MCF 10A (cell line): ENCODE measurements at places on chromosomes 2 and 18.

DNA sequence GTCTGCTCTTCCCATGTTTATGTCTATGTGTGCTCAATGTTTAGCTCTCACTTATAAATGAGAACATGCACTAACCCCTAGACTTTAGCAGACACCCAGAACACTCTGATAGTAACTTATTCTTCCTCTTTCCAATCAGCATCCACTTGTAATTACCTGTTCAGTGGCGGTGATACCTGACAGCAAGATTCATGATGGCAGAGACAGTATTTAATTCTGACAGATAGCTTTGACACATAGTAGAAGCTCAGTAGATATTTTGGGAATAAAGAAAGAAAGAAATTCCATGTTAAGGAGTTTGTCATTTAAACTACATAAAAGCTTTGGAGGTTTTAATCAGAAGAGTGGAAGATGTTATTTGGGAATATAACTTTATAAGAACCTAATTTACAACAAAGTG, 171.3 kb downstream of the CDH7 start:
- H3K27ac ChIP-seq = no peak overlapping the region
- H3K27me3 ChIP-seq = peaks cover 63% of the 10 kb centered on the region
- no peaks in the 10 kb centered on the region for H3K36me3 ChIP-seq

DNA sequence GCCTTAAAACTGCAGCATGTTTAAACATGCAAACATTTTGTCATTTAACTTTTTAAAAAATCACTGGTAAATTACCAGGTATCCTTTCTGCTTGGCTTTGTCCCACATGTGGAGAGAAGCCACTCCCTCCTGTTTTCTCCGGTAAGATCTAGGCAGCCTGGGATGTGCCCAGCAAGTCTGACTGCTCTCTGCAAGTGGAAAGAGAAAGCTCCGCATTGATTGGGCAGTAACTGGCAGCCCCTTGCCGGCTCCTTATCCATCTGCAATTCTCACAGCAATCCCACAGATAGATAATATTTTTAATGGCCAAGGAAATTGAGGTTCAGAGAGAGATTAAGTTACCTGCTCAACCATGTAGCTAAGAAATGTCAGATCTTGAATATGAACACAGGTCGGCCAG, 136.1 kb downstream of the TMEM200C start:
- peaks cover 43% of the 10 kb centered on the region for H3K27me3 ChIP-seq
- H3K27ac ChIP-seq = no peak overlapping the region
- H3K36me3 ChIP-seq = no peaks in the 10 kb centered on the region

- H3K4me3 ChIP-seq = no peak overlapping the region
- no peaks in the 10 kb centered on the region for H3K27me3 ChIP-seq
- DNase-seq = no peak
- H3K36me3 ChIP-seq = no peaks in the 10 kb centered on the region
- H3K4me1 ChIP-seq = peaks cover 6% of the 10 kb centered on the region
Measured at GRCh38 chr2:144541396-144541795, 21.5 kb upstream of the ZEB2 start.

- H3K4me1 ChIP-seq = no peaks in the 10 kb centered on the region
- no peaks in the 10 kb centered on the region for H3K36me3 ChIP-seq
- H3K27me3 ChIP-seq = no peaks in the 10 kb centered on the region
- DNase-seq = no peak
- H3K4me3 ChIP-seq = no peak overlapping the region
- no peak overlapping the region for H3K27ac ChIP-seq
Measured at GRCh38 chr2:72576459-72576858, 249.4 kb downstream of the EXOC6B start.

GRCh38 chr2:37471994-37472393, 127.6 kb downstream of the QPCT start:
- peaks cover 7% of the 10 kb centered on the region for H3K4me1 ChIP-seq
- peak; percentile 67 for DNase-seq
- H3K4me3 ChIP-seq = no peak overlapping the region
- H3K27me3 ChIP-seq = no peaks in the 10 kb centered on the region
- peak overlapping the region; percentile 37 for H3K27ac ChIP-seq

DNA sequence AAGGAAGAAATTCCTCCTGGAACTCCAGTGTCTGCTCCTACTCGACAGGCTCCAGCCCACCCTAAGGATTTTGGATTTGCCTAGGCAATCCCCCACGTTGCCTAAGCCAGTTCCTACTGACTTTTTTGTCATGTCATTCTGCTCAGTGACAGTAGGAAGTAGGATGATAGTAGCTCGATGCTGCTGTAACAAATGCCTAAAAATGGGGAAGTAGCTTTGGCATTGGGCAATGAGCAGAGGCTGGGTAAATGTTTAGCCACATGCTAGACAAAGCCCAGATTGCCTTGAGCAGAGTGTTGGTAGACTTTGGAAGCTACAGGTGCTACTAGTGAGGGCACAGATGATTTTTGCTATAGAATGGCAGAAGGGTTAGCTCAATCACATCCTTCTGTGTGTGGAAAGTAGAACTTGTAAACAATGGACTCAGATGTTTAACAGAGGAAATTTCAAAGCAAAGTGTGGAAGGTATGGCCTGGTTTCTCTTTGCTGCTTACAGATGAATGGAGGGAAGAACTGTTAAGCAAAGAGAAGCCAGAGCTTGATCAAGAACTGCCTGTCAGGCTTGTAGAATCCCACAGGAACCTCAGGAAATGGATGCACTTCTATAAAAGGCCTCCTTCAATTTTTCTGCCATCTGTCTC, 154.8 kb downstream of the RNF144A start:
- H3K4me3 ChIP-seq = no peak overlapping the region
- DNase-seq = no peak
- no peaks in the 10 kb centered on the region for H3K4me1 ChIP-seq
- no peak overlapping the region for H3K27ac ChIP-seq

DNA sequence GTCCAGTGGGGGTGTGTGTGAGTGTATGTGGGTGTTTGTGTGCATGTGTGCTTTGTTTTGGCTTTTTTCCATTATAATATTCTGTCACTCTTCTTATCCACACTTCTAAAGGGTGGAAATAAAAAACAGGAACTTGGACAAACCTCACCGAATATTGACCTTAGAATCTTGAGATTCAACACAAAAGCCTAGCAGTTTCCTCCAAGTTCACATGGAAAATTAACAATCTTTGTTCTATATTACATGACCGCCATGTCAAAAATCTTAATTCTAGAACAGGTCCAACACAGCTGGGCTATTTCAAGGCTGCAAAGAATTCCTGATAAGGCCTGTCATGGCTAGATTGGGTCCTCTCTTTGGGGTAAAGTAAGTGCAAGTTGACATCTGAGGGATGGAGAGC, 169.3 kb upstream of the OSR1 start:
- H3K27me3 ChIP-seq = no peaks in the 10 kb centered on the region
- no peaks in the 10 kb centered on the region for H3K4me1 ChIP-seq
- no peaks in the 10 kb centered on the region for H3K36me3 ChIP-seq
- no peak overlapping the region for H3K27ac ChIP-seq

- no peaks in the 10 kb centered on the region for H3K27me3 ChIP-seq
- no peak overlapping the region for H3K4me3 ChIP-seq
- H3K4me1 ChIP-seq = no peaks in the 10 kb centered on the region
- no peak overlapping the region for H3K27ac ChIP-seq
- no peak for DNase-seq
Measured at GRCh38 chr2:96799623-96799935, 16.5 kb upstream of the CNNM3 start.

DNA sequence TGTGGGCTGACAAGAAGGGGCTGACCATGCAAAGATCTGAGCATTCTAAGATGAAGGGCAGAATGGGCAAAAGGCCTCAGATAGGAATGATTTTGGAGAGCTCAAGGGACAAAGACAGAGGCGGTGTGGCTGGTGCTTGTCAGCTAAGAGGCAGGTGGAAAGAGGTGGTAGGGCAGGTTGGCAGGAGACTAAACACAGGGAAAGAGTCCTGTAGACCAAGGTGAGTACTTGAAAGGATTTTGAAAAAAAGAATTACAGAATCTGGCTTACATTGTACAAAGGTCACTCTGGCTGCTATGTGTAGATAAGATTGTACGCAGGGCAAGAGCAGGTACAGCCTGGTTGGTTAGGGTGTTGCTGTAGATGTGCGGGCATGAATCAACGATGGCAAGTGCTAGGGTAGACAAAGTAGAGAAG, 50.6 kb downstream of the STK39 start:
- no peak overlapping the region for H3K27ac ChIP-seq
- no peaks in the 10 kb centered on the region for H3K36me3 ChIP-seq
- no peaks in the 10 kb centered on the region for H3K27me3 ChIP-seq
- peaks cover 17% of the 10 kb centered on the region for H3K4me1 ChIP-seq
- DNase-seq = no peak

GRCh38 chr2:99522157-99522556, 32.3 kb upstream of the REV1 start:
- H3K27ac ChIP-seq = no peak overlapping the region
- H3K4me1 ChIP-seq = no peaks in the 10 kb centered on the region
- no peak for DNase-seq
- H3K36me3 ChIP-seq = no peaks in the 10 kb centered on the region
- H3K4me3 ChIP-seq = no peak overlapping the region

- no peak overlapping the region for H3K4me3 ChIP-seq
- no peaks in the 10 kb centered on the region for H3K36me3 ChIP-seq
- peaks cover under 1% of the 10 kb centered on the region for H3K27me3 ChIP-seq
- no peak for DNase-seq
- H3K27ac ChIP-seq = no peak overlapping the region
Measured at GRCh38 chr2:6917761-6918421, 679 bp downstream of the RNF144A start.

DNA sequence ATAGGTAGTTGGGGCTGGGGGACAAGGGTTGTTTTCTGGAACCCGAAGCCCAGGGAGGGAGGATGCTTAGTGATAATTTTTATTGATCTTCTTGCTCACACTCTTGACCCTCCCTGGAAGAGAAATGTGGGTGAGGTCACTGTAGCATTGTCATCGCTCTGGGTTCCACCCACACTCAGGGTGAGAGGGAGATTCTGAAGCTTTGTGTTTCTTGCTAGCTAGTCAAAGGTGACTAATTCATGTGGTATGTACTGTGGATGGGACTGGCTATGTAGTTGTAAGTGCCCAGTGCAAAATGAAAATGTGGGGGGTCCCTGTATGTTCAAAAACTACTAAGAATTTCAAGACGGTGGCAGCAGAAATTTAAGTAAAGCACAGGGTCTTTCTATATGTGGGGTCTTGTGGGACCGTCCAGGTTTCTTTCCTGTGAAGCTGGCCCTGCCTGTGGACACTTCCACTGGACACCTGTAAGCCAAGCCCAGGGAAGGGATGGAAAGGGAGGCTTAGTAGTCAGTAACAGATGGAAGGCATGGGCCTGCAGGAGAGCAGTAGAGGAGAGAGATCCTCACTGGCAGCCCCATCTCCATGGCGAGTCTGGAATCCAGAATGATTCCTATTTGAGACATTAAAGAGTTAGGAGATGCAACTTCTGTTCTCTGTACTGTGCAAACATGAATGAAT, 35.0 kb downstream of the TSN start:
- no peak overlapping the region for H3K27ac ChIP-seq
- no peaks in the 10 kb centered on the region for H3K27me3 ChIP-seq
- peak; percentile 82 for DNase-seq
- no peak overlapping the region for H3K4me3 ChIP-seq
- peaks cover 22% of the 10 kb centered on the region for H3K4me1 ChIP-seq

DNA sequence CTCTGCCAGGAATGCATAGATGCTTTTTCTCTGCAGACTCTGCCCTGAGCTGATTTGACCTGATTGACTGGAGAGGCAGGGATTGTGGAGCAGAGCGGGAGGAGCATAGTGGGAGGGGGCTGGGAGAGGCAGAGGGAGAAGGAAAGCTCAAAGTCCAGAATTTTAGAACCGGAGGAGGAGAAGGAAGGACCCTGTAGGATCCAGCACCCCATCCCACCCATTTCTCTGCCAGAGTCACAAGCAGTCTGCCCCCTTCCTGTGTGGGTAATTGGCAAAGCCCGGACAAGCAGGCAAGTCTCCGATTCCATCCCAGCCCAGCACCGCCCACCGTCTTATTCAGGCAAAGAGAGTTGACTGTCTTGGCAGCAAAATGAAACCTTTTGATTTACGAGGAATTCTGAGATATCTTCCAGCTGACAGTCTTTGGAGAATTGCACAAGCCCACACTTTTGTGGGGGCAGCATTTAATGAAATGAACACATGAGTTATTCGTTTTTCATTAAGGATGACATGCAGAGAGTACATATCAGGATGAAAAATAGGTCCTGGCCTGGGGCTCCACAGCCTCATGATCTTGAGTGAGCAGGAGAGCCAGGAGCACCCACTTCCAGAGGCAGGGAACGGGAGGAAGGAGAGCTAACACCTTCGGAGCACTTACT, 103.1 kb downstream of the MCFD2 start:
- DNase-seq = peak; percentile 51
- H3K36me3 ChIP-seq = peaks cover 5% of the 10 kb centered on the region
- peak overlapping the region; percentile 27 for H3K27ac ChIP-seq
- no peak overlapping the region for H3K4me3 ChIP-seq
- H3K27me3 ChIP-seq = peaks cover 11% of the 10 kb centered on the region

GRCh38 chr2:27049422-27050280, 1.8 kb upstream of the AGBL5 start:
- peak overlapping the region; percentile 84 for H3K27ac ChIP-seq
- DNase-seq = no peak
- peaks cover 30% of the 10 kb centered on the region for H3K36me3 ChIP-seq
- H3K27me3 ChIP-seq = no peaks in the 10 kb centered on the region

DNA sequence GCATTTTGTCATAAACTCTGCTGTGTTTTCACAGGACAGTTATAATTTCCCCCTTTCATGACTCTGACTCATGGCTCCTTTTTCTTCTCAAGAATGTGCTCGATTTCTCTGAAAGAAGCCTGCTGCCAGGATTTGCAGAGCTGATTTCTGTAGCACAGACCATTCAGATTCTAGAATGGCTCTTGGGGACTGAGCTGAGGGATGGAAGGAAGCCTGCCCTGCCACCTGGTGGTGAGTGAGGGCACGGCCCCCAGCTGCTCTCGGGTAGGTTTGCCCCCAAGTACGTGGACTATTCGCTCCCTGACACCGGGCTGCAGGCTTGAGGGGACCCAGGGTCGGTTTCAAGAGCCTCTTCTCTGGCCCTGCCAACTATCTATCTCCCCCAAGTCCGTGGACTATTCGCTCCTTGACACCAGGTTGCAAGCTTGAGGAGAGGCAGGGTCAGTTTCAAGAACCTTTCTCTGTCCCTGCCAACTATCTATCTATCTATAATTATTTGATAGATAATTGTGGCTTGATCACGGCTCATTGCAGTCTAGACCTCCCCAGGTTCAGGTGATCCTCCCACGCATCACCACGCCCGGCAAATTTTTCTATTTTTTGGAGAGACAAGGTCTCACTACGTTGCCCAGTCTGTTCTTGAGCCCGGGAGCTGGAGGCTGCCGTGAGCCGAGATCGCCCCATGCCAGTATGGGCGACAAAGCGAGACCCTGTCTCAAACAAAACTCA, 1.4 kb upstream of the SMYD5 start:
- H3K4me1 ChIP-seq = peaks cover 27% of the 10 kb centered on the region
- peaks cover 12% of the 10 kb centered on the region for H3K36me3 ChIP-seq
- no peaks in the 10 kb centered on the region for H3K27me3 ChIP-seq
- no peak overlapping the region for H3K4me3 ChIP-seq

GRCh38 chr2:164737612-164738081, 104.0 kb downstream of the COBLL1 start:
- no peaks in the 10 kb centered on the region for H3K36me3 ChIP-seq
- no peak overlapping the region for H3K27ac ChIP-seq
- no peak overlapping the region for H3K4me3 ChIP-seq

GRCh38 chr2:224429441-224429810, 27.5 kb upstream of the FAM124B start:
- no peaks in the 10 kb centered on the region for H3K27me3 ChIP-seq
- H3K4me1 ChIP-seq = peaks cover 7% of the 10 kb centered on the region
- H3K27ac ChIP-seq = no peak overlapping the region
- H3K4me3 ChIP-seq = no peak overlapping the region

- H3K27me3 ChIP-seq = no peaks in the 10 kb centered on the region
- no peak for DNase-seq
- peaks cover 10% of the 10 kb centered on the region for H3K4me1 ChIP-seq
- H3K36me3 ChIP-seq = no peaks in the 10 kb centered on the region
- no peak overlapping the region for H3K27ac ChIP-seq
Measured at GRCh38 chr2:163348857-163349380, 386.9 kb downstream of the FIGN start.
